EH (cell line): ENCODE measurements at places on chromosomes 3 and 15.
A peak's percentile ranks its signal among the peaks of the same experiment; 100 is the strongest.

DNA sequence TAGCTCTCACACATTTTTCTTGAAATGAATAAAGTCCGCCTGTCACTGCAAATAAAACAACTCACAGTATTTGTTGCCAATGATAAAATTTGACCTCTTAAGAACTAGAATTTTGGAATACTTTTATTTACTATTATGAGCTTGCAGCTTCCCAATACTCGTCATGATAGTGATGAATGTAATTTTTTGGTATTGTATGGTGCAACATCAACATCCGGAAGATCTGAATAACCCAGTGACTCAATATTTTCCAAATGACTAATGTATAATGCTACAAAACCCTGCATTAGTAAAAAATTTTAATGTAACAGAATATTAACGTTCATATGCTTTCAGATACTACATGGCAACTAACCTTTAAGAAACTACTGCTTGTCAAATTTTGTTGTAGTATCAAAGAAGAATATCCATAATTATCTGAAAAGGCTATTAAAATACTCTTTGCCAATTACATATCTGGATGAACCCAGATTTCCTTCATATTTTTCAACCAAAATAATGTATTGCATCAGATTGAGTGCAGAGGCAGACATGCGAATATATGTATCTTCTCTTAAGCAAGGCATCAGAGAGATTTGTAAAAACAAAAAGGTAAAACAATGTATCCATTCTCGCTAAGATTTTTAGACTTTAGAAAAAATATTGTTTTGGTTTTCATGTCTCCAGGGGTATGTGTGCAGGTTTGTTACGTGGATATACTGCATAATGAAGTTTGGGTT is 95.3 kb downstream of the IGF2BP2 start:
- DNase-seq = peak; percentile 90

DNA sequence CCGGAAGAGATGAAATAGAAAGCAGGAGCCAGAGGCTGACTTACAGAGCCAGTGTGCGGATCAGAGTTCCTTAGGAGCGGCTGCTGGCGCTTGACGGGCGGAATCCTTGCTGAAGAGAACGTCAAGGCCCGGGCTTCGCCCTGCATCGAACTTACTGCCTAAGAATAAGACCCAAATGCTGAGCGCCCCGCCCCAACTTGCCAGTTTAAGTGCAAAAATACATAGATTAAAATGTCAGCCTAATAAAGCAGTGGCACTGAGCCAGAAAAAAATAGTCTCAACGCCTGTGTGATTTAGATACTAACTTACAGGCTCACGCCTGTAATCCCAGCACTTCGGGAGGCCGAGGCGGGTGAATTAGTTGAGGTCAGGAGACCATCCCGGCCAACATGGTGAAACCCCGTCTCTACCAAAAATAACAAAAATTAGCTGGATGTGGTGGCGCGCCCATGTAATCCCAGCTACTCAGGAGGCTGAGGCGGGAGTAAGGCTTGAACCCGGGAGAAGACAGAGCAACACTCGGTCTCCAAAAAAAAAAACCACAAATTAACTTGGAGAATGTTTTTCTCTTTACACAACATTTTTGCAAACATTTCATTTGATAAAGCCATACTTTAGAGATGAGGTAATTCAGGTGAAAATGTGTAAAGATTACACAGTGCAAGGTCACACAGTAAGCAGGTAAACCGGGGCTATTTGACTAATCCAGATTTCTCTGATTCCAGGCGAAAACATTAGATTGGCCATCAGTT is 1.2 kb upstream of the UBP1 start:
- no peak for DNase-seq

GRCh38 chr15:70492240-70493177 is 270.8 kb downstream of the UACA start:
- DNase-seq = peak; percentile 93

DNA sequence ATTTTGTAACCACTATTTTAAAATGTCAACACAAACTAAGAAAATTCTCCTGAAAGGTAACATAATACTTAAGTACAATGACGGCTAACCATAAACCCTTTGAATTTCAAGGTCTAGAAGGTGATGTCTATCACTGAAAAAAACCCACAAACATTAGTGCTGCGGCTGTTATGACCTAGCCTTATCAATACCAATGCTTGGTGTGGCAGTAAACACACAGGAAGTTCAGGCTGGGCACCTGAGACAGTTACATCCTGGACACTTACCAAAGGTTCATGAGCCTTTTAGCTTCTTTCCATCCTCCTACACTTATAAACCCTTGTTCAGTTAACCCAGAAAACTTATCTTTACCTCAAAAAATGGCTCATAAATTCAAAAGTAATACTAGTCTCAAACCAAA is 5.8 kb downstream of the HSPBAP1 start:
- no peak for DNase-seq

GRCh38 chr3:60890226-60890625 is 361.0 kb downstream of the FHIT start:
- DNase-seq = no peak

DNA sequence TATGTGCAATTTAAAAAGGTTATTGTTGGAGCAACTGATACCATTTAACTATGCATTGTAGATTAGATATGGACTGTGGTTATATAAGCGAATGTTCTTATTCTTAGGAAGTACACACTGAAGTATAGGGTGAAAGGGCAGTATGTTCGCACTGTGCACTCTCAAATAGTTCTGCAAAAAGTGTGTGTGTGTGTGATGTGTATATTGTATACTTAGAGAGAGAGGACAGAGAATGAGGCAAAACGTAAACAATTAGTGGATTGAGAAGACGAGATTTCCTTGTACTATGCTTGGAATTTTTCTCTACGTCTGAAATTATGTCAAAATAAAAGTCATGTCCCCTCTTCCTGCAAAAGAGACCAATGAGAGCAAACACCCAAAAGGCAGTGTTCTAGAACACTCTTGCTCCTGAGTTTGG is 30.4 kb downstream of the LSM3 start:
- peak; percentile 82 for DNase-seq

DNA sequence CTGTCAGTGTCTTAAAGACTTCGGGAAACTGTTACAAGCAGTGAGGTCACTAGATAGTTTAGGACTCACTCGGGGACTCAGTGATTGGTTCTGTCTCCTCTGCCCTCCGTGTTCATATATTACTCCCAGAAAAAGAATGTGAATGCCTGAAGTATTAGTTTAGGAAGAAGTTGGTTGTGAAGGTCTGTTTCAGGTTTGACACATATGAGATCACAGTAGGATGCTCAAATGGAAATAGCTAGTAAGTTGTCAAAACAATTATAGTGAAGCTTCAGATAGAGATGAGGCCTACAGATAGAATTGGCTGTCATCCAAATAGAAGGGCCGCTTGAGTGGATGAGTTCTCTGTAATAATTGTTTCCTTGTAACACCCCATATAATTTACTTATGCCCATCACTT is 172.6 kb downstream of the PLCL2 start:
- DNase-seq = peak; percentile 85

DNA sequence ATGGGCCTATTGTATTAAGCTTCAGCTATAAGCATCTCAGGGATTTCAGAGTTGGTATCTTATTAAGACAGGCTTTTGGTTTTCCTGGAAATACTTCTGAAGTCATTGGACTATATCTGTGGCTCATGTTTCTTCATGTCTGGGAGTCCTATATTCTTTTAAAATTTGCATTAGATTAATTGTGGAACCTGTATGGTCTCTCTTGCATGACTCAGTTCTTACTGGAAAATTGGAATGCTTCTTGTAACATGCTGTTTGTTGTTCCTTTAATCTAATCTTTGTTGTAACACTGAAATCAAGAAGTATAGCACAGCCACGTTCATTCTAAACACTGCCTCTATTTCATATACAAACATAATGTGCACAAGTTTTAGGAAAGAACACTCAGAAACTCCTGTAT is 208.1 kb downstream of the RBMS3 start:
- no peak for DNase-seq

DNA sequence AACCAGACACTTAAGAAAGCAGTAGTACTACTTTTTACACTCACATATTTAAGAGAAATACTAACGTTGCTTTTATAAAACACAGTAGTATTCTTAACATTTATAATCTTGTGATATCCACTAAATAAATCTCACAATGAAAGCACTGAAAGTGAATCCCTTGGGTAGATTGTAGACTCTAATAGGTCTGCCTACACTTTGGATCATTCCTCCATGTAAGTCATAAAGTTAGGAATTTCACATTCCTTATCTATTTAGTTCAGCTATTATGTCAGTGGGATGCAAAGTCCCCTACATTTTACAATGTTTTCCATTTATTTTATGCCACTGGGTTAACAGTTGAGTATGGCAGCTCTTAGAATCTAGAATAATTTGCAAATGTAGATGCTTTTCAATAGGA is 330.7 kb downstream of the LSAMP start:
- no peak for DNase-seq

- DNase-seq = no peak
Measured at GRCh38 chr15:91289324-91289723, 189.3 kb downstream of the SV2B start.

GRCh38 chr3:187136337-187136736 is 3.0 kb downstream of the RPL39L start:
- DNase-seq = no peak

GRCh38 chr3:113266738-113267137 is 55.4 kb downstream of the BOC start:
- no peak for DNase-seq

DNA sequence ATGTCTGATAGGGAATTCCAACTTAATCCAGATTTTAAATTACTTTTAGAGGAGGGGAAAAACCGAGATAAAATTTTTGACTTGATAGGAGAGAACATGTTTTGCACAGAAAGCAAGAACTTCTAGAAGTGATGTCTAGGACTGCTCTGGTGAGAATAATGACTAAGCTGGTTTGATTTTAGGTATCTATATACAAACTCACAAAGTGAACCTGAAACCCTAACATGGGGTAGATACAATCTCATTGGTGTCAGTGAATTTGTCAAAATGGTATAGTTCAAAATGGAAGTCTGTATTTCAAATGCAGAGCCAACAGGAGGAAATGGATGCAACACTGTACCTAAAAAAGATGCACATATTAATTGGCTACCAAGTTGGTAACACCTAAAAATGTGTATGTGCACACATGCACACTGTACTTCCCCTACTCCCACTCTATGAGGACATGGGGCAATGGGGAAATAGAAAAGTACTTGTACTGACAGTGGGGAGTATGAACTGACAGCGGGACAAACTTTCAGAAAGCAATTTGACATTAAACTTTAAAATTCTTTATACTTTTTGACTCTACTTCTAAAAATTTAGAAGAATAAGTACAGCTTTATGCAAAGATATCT is 53.0 kb downstream of the NR1I2 start:
- DNase-seq = no peak

- DNase-seq = no peak
Measured at GRCh38 chr3:123261666-123262065, 59.9 kb downstream of the SEC22A start.

DNA sequence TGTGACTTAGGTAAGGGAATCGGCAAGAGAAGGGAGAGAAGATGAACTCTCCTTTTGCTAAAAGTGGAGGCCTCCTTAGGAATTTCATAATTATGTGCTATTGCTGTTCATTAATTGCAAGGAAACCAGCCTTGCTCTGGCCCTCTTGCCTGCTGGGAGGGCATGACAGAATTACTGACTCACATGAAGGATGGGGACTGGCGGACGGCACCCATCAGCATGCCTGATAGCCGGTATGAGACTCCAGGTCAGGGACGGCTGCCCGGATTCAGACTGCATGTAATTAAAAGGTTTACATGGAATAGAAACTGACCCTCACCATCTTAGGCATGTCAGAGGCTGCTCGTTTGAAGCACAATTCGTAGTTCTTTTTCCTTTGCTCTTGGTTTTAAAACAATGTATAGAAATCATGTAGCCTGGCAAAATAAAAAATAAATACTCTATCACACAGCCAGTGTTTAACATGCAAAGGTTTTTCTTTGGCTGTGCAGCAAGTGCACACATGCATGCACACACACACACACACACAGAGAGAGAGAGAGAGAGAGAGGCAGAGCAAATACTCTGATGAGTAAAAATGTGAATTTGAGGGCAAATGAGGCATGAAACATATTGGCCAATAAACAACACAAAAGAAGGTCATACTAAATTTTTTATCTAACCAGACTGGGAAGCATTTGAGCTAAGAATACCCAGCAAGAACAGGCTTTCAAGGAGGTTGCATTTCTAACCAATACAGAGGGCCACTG is 82.7 kb downstream of the FOXB1 start:
- no peak for DNase-seq

DNA sequence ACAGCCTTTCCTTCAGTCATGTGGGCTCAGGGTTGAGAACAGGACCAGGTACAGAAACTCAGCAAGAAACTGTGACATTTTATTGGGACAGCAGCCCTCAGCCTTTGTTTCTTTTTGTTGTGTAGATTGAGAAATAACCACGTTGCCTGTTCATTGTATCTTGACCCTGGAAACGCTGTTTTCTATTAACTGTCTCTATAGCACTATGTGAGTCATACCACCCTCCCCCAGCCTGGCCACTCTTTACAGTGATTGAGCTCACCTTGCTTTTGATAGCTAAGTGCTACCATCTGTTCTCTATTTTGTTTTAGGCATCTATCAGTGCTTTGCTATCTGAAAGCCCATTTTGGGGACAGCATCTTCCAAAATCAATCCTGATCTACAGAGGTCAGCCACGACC is 127.9 kb downstream of the CD47 start:
- DNase-seq = no peak

DNA sequence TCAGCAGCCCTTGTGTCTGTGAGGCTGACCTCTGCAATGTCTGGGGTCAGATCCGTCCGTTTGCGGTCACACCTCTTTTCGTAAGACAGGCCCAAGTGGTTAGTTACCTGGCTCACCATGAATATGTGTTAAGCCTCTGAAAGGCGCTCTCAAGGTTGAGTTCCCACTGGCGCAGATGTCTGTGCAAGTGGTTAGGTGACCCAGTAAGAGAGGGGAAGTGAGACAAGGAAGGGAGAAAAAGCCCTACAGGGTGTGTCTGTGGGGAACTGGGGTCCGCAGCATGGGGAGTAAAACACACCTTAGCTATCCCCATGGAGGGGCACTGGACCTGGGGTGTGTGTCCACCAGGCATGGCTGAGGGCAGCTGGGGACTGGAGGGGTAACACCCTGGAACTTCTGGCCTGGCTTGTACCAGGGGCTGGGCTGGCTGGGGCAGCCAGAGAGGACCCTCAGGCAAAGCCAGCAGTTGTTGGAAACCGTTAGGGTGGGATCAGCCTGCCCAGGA is 391.6 kb upstream of the PROK2 start:
- no peak for DNase-seq

DNA sequence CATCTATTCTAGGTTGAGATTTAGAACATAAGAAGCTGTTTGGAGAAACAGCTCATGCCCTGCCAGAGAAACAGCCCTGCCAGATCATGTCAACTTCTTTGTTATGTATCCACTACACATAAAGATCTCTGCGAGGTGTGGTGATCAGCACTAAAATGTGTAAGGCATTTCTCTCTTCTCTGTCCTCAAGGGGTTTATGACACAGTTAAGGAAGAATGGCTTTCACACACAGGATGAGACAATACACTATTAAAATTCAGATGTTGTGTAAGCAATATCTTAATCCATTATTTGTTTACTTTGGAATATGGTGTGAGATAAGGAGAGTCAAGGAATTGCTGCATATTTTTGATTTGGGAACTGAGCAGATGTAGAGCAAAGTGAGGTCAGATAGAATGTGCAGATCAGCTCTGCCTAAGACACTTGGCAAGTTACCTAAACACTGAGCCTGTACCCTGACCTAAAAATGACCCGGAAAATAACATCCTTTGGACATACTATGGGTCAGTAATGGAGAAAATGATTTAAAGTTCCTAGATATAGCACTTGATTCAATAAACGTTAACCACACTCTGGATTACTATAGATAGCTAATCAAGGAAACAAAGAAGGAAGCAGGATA is 434.7 kb upstream of the PDZRN3 start:
- DNase-seq = no peak
